ENCODE measurements at places on chromosomes 6 and 20.

GRCh38 chr6:163262080-163262479, 152.4 kb upstream of the QKI start:
- no peak for DNase-seq

GRCh38 chr6:61886608-61887259, 399.3 kb downstream of the KHDRBS2 start:
- DNase-seq: no peak

- DNase-seq: no peak
Observed at GRCh38 chr6:101803136-101803535, 409.6 kb downstream of the GRIK2 start.

DNA sequence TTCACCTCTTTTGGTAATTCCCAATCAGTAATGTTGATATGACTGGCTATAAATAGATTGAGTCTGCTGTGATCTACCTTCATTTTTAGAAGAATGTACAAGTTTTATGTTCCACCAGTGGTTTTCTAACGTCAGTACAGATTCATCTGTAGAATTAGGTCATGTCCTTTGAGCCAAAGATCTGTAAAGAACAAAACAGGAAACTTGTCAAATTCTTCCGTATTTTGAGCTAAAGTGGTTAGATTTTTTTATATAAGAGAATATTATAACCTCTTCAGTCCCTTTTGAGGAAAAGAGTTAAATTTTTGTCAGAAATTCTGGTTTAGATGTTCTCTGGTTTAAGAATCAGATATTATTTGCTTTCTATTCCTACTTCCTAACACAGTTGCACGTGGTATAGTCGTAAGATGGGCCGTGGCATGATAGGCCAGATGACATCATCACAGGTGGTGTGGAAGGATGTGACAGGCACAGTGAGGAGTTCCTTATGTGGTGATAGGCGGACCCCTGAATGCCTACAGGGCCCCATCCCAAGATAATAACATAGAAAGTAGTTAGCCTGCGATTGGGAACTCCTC, 62.3 kb downstream of the SNX9 start:
- peak; percentile 40 for DNase-seq

DNA sequence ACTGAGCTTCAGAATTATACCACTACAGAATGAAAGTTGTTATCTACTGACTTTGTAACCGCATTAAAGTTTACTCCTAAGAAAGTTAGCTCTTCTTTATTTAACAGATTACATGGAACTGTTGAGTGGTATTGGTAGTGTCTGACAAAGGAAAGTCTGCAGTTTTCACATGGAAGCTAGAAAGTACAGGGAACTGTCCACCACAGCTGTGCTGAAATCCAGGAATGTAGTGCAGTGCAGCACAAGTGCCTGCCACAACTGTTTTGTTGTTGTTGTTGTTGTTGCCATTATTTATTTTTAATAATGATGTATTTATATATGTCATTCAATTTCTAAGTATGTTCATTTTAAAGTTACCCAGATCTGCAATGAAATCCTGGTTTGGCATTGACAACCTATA, 464.9 kb downstream of the TBC1D32 start:
- no peak for DNase-seq

DNA sequence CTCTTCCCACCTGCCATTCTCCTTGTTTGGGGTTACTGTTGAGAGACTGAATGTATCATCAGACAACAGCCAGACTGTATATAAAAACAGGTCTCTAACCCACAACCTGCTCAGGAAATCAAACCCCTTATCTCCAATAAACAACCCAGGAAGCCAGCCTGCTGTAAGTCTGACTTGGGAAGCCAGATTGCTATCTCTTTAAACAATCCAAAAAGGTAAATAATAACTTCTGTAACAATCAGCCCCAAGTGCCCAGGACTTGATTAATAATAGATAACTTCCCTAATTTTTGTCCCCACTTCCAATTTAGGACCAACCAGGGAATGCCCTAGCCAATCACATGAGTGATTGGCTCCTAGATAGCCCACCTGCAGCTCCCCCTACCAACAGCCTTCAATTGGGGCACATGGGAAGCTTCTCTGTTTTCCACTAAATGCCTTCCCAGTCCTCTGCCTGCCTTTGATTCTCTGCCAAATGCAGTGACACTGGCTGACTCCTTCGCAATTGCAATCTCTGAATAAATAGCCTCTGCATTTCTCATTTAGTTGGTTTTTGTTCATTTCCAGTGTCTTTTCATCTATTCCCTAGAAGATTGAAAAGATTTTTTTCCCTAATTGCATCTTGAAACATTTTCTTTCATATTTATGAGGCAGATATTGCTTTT, 117.1 kb upstream of the TAB2 start:
- no peak for DNase-seq

GRCh38 chr6:105135907-105136430, 43.8 kb downstream of the POPDC3 start:
- DNase-seq: no peak
